ENCODE measurements at places on chromosomes 7 and 10.

GRCh38 chr7:1169409-1170368, 9.7 kb upstream of the ZFAND2A start:
- DNase-seq = peak; percentile 84

DNA sequence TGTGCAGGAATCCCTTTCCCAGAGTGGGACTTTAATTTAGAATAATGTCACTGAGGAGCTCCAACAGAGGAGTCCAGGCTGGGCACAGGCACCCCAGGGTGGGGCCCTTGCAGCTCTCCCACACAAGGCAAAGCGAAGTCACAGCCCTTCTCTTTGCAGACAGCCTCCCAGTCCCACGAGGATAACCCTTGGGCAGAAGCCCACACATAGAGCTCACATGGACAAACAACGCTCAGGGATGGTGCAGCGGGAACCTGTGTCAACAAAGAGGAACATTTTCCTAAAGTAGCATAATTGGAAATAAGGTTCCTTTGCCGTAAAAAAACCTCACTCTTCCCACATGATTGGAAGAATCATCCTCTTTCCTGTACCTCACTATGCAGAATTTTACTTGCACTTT, 29.3 kb upstream of the GGCT start:
- no peak for DNase-seq

- no peak for DNase-seq
Observed at GRCh38 chr7:101340379-101340778, 18.8 kb upstream of the IFT22 start.

GRCh38 chr7:155868955-155869783, 56.9 kb upstream of the SHH start:
- no peak for DNase-seq

DNA sequence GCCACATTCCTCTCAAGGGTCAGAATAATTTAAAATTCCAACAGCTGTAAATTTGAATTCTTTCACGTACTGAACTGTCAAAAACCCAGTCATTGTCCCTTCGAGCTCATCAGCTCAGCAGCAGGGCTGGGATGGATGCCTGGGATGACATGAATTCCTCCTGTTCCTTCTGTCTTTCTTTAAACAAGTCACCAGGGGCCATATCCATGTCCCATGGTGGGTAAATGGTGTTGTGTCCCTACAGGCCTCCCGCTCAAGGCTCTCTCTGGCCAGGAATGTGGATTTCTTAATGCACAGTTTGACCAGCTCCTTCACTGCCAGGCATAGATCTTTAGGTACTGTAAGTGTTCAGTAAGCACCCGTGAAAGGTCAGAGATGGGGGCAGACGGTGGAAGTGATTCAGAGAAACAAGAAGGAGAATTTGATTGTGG, 13.8 kb upstream of the TECPR1 start:
- DNase-seq = no peak

GRCh38 chr7:8719102-8719501, 285.7 kb downstream of the NXPH1 start:
- no peak for DNase-seq

DNA sequence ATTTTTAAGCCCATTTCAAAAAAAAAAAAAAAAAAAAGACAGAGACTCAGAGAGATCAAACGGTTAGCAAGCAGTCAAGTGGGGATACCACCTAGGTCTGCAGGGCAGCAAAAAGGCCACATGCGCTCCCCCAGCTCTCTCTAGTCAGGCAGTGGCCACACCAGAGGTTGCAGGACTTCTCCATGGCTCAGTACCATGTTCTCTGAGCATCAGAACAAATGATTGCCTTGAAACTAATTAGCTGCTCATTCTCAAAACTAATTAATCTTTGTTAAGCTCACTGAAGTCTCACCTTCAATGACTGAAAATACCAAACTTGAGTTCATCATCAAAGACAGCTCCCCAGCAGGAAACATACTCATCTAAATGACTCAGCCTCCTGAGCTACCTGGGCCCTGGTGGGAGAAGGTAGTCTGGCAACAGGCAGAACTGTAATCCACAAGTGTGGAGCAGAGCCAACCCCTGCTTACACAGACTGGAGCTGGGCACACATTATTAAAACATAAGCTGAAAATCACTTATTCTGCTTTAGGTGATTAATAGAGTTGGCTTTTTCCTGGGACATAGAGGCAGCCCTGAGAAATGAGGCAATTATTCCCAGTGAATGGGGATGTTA, 319.6 kb downstream of the GRID1 start:
- DNase-seq = no peak

DNA sequence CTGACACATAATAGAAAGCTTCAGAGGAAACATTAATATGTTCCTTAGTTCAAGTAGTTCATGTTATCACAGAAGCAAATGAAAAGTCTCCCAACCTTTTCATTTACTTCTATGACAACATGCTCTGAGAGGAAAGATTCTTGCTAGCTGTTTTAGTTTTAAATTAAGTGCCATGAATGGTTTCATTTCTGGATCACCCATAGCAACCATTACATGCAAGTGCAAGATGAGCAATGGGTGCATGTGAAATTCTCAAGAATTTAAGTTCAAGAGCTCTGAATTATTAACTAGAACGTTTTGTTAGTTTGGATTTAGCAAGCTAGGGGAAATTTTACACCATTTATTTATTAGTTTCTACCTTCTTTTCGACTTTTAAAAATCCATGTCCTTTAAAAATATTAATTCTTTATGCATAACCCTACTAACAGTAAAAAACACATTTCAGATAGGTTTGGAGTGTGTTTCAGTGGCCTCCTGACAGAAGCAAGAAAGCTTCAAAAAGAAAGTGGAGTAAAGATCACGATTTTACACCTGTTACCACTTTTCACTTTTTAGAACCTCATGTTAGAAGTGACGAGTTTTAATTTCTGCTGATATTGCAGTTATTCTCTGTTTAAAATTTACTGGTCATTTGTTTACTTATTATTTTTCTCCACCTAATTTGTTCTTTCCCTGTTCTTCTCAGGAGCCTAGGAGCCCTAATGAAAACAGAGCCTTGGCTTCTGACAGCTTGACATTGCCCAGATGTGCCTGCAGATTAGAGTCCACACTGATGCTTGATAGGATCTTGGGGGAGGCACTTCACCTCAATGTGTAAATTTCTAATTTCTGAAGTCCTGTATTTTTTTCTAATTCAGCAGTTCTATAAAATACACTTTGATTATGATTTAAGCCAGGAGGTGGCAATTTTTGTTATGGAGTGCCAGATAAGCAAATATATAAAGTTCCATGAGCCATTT, 995.3 kb upstream of the PHF14 start:
- no peak for DNase-seq

GRCh38 chr7:127870231-127870907, 160.9 kb downstream of the LRRC4 start:
- no peak for DNase-seq

DNA sequence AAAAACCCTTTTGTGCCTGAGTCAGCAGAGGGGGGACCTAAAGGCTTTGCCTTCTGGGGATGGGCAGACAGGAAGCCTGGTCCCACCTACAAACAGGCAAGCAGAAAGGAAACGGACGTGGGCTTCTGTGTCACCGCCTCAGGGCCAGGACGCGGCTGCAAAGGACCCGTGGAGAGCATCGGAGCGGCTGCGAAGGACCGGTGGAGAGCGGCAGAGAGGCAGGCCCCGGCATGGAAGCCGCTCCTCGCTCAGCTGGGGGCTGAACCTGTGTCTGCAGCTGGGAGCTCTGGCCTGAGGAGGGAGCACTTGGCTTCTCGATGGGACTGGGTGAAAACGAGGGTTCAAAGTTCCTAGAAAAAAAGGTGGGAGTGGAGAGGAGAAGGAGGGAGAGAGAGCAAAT, 125.4 kb upstream of the PPP2R2D start:
- DNase-seq = no peak

GRCh38 chr7:158957921-158958491, 101.6 kb downstream of the DYNC2I1 start:
- DNase-seq = peak; percentile 12

DNA sequence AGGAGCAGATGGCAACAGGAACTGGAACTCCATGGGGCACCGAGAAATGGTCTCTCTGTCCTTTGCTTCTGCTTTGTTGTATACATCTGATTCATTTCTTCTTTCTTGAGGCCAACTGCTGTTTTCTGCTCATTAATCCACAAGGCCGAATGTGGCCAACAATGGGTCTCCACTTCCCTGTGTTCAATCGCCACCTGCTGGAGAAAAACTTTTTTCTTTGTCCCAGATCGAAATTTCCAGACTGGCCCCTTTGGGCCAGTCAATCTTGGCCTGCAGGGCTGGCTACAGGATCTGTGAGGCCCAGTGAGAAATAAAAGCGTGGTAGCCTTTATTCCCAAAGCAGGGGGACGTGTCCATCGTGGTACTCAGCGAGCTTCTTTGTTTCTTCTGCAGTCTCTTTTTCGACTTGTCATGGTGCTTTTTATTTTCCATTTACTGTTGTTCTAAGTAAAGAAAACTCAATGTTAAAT, 58.8 kb downstream of the PARP12 start:
- DNase-seq = peak; percentile 34

DNA sequence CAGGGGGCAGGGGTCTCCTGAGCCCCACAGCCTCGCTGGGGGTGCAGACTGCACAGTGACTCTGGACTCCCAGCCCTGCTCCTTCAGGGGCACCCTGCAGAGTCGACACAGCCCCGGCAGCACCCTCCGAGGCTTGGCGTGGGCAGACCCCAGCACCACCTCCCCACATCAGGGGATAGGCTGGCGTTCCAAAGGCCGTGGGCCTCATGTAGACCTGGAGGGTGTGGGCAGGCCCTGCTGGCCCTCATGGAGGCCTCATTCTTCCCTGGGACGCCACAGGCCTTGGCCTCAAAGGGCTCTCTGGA, 265.9 kb downstream of the ELFN1 start:
- DNase-seq = no peak

DNA sequence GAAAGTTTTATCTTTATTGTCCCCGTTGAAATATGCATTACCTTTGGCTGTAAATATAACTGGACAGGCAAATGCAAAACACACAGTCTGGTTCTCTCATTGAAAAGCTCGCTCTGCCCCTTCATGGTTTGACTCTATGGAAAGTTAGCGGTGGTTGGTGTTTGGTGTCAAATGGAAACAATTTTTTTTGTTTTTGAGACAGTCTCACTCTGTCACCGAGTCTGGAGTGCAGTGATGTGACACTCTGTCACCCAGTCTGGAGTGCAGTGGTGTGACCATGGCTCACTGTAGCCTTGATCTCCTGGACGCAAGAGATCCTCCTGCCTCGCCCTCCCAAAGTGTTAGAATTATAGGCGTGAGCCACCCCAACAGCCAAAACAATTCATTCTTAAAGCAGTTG, 149.7 kb downstream of the LRRC4 start:
- no peak for DNase-seq

- no peak for DNase-seq
Observed at GRCh38 chr7:74223711-74224510, 14.1 kb downstream of the LAT2 start.

- no peak for DNase-seq
Observed at GRCh38 chr7:14377646-14378266, 388.3 kb upstream of the ETV1 start.

DNA sequence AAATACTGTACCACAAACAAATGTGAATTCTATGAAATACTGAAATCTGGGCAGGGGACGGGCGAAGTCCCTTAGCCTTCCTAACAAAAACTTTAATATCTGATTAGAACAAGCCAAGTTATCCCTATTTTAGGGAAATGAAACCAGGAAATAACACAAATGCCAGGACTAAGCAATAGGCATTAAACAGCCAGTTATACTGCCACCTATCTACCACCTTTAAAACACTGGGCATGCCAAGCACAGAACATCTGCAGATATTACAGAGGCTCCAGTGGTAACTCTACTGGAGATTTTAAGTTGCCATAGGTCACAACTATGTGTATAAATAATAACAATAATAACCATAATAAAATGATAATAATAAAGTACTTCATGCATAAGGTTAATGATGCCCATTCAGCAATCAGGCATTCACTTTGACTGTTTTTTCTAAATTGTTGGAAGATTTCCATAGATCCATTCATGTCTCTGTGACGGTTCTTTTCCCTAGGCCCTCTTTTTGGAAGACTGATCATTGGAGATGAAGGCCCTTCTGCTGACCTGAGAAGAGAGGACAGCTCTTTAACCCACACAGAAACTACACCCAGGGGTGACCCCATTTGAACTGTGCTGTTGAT, 195.7 kb downstream of the CACNA2D1 start:
- DNase-seq = no peak

GRCh38 chr10:47167591-47167990, 132.4 kb upstream of the GDF10 start:
- DNase-seq = no peak

GRCh38 chr7:108072739-108073138, 57.4 kb downstream of the LAMB4 start:
- no peak for DNase-seq

- no peak for DNase-seq
Observed at GRCh38 chr7:139059905-139060304, 24.1 kb upstream of the ZC3HAV1L start.

GRCh38 chr10:48811917-48812316, 127.2 kb downstream of the WDFY4 start:
- DNase-seq = no peak

DNA sequence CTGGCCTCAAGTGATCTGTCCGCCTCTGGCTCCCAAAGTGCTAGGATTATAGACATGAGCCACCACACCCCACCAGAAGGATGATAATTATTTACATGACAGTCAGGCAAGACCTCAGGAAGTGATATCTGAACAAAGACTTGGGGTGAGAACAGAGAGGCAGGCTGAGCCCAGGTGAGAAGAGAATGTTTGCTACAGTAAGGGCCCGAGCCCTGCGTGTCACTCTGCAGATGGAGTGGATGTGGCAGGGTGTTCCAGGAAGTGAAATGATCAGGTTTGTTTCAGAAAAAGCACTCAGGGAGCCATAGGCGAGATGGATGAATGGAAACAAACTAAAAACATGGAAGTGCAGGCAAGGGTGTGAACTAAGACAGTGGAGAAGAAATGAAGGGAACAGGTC, 22.2 kb downstream of the SFMBT2 start:
- no peak for DNase-seq

DNA sequence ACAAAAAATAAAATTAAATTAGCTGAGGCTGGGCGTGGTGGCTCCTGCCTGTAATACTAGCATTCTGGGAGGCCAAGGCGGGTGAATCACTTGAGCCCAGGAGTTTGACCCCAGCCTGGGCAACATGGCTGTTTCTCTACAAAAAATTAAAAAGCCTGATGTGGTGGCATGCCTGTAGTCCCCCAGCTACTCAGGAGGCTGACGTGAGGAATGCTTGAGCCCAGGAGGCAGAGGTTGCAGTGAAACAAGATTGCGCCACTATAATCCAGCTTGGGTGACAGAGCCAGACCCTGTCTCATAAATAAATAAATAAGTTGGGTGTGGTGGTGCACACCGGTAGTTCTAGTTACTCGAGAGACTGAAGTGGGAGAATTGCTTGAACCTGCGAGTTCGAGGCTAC, 65.1 kb downstream of the GNA12 start:
- no peak for DNase-seq

- no peak for DNase-seq
Observed at GRCh38 chr7:45253368-45253767, 95.8 kb downstream of the RAMP3 start.

GRCh38 chr10:46080886-46081285, 34.8 kb upstream of the MSMB start:
- DNase-seq = no peak

Measured in naive B cell (primary cell).